ENCODE measurements at places on chromosomes 7 and 10.

- DNase-seq: no peak
These were observed 266.0 kb downstream of the AUTS2 start for GRCh38 chr7:69864274-69864673.

DNA sequence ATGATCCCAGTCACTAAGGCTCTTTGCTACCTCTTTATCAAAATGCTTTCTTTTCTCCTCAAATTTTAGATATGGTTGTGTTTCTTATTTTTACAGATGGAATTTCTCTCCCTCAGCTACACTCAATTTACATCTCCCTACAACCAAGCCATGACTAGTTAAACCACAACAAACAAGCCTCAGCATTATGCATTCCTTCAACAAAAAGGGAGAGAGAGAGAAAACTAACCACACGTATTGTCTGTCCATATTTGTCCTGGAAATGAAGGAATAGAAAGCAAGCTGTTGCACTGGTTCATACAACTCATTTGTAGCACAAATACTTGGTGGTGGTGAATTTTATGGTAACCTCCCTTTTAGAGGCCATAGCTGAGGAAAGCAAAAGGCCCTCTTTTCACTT lies 286.4 kb downstream of the AHR start:
- no peak for DNase-seq

- DNase-seq: peak; percentile 14
These were observed 65.0 kb upstream of the CCNY start for GRCh38 chr10:35271086-35271858.

DNA sequence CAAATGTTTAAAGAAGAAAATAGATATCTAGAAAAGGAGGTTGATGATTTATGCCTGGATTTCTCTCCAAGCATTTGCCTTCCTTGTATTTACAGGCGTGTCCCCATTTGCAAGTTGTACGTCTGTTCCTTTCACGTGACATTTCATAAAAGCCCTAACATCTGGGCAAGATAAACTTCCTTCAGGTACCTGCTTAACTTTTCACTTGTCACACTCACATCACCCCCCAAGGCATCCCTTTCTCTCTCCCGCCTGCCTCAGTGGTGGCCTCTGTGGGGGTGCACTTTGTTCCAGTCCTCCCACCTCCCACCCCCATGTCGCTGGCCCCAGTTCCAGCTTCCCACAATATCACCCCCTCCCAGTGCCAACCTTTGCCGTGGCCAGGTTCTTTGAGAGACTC lies 6.7 kb downstream of the TWIST1 start:
- DNase-seq: no peak

DNA sequence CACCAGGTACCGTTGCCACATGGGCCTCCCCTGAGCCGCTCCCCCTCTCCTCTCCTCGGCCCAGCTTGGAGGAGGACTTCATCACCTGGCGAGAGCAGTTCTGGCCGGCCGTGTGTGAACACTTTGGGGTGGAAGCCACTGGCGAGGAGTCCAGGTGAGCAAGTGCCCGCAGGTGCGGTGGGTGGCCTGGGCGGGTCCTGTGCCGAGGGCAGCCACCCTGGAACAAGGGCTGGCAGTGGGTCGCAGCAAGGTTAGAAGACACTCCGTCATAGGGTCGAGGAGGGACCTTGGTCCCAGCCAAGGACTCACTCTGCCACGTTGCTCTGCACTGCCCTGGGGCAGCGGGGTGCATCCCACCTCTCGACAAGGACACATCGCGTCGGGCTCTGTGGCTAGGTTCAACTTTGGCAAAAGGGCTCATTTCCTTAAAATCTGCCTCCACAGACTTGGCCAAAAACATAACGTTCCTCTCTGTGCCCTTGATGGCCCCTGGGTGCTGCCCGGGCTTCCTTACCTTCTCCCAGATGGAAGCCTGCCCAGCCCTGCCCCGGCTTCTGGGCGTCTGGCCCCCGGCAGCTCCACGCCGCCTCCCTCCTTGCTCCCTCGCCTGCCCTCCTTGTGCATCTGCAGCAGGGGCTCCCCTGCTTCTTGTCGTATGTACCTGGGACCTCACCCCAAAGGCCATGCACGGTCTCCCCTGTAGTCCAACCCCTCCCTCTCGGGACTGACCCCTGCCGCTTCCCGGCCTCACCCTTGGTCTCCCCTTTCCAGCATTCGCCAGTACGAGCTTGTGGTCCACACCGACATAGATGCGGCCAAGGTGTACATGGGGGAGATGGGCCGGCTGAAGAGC lies 12.7 kb downstream of the TMEM120A start:
- no peak for DNase-seq

DNA sequence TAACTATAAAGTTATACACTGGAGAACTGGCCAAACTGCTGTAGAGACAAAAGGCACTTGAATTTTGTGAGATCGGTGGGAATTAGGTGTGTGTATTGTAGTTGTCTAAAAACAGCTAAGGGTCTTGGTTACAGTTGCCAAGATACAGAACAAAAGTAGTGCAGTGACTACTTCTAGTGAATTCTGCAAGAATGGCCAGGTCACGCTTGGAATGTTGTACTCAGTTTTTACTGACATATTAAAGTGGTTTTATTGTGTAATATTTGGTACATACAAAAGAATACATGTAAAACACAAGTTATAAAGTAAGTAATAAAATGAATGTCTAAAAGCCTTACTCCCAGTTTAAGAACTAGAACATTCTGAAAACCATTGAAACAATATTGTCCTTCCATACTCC lies 42.4 kb downstream of the PRPF18 start:
- no peak for DNase-seq

DNA sequence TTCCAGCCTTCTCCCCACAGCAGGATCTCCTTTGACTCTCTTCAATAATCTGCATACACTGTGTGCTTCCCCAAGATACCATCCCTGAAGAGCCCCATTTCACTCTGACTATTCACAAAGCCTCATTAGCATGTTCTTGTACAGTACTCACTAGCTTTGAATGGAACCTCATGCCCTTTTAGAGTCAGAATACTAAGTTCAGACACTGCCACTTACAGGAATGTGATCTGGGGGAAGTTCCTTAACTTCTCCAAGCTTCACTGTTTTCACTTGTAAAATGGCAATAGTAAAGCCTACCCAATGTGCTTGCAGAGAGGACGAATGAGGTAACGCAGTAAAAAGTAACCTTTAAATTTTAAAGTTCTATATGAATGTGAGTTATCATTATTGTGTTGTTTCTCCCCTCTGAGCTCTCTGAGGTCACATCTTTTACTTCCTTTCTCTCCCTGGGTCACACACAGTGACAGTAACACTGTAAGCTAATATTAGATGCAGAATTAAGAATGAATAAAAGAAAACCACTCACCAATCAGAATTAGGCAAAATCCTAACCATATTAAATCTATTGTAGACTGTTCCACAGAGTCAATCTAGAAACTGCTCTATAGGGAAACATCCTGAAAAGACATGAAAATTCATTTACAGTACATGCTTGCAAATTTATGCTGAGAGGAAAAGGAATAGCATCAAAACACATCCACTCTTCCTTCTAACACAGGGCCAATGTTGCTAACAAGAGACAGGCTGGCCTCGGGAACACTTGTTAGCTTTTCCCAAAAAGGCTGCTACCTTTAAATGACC lies 64.2 kb upstream of the IL6 start:
- no peak for DNase-seq
